Activated T-cell treated with anti-CD3 and anti-CD28 coated beads for 24 hours (primary cell): ENCODE measurements at places on chromosomes 1 and 21.
A peak's percentile ranks its signal among the peaks of the same experiment; 100 is the strongest.

DNA sequence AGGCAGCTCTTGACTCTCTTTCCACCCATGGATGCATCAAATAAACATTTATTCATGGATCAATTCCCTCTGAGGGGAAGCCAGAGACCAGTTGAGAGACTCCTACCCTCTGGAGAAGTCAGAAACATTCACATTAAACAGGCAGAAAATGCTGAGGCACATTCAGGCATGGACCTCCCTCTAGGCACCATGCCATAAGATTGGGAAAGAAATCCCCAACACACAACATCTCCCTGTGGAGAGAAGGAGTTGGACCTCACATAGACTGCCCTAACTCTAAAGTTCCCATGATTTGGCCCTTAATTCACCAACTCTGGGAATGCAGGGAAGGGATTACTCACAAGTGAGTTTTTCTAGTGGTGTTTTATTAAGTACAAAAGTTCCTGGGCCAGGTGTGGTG, 415.3 kb upstream of the C1orf87 start:
- DNase-seq, result no peak

DNA sequence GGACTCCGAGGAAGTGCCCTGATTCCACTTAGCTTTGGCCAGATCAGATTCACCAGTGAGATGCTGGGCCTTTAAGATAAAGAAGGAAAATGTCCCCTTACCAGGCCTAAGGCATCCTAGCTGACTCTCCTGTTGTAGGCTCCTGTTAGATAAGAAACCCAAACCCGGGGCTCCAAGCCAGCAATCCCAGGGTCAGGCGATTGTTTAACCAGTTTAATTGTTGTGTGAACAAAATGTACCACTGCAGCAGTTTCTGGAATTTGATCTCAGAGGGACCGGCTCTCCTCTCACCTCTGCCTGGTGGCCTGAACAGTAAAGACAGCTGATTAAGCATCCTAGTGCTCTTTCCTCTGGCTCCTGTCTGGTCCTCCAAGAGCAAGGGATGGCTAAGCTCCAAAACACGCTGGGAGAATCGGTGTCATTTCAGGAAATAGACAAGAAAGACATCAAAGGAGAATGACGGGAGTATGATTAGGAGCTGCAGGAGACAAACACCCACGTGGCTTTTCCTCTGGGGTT, 9.3 kb upstream of the KLHDC8A start:
- no peak for DNase-seq

DNA sequence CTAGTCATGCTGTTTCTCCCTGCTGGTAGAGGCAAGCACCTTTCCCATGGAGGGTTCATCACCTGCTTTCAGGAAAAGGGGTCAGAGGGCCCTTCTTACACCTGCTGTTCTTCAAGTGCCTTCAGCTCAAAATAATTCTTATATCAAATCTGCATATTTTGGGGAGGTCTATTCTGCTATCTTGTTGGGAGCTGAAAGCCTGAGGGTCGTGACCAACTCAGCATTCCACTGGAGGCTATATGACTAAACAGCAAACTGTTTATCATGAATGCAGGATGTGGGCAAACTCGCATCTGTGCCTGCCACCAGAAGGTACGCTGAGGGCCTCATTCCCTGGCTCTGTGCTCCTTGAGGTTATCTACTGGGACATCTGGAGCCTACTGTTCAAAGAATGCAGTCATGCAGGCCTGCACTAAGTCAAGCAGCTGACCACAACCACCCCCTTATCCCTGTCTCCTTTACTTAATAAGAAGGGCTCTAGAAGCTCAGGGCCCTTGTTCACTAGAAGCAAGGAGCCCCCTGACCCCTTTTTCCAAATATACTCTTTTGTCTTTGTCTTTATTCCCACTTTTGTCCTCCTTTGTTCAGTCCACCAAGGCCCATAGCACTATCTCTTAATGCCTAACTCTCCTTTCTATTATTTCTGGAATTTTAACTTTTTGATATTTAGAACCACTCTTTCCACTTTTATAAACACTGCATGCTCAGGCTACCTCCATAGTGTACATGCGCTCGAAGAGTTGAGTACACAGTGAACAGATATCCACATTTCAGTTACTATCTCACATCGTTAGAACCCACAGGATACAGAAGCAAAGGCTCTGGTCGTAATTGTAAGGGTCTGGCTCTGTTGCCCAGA, 4.5 kb upstream of the TRIM17 start:
- DNase-seq, result no peak

- DNase-seq, result no peak
These were observed 5.8 kb downstream of the TRIM58 start for GRCh38 chr1:247862756-247863155.

- peak; percentile 67 for DNase-seq
These were observed at the start of gene EVA1C for GRCh38 chr21:32412162-32413014. Gene EVA1C, plus strand, starts transcription at chr21:32412706. Its CDS starts 148 bp downstream, at chr21:32412854.

DNA sequence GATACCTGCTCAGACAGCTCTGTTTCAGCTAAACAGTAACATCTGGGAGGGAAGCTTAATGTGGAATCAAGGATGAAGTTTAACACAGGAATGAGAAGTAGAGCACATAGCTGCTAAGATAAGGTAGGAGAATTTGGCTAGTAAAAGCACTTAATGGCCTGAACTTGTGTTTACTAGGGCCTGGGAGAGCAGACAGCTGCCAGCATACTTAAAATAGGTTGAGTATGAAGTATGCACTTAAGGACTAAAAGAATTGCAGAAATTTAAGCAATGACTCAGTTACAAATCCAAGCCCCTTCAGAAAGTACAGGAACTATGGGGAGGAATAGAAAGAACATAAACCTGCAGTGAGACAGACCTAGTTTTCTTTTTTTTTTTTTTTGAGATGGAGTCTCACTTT, 53.0 kb downstream of the BACH1 start:
- no peak for DNase-seq

- no peak for DNase-seq
These were observed 66.9 kb downstream of the TRABD2B start for GRCh38 chr1:47930210-47930840.

DNA sequence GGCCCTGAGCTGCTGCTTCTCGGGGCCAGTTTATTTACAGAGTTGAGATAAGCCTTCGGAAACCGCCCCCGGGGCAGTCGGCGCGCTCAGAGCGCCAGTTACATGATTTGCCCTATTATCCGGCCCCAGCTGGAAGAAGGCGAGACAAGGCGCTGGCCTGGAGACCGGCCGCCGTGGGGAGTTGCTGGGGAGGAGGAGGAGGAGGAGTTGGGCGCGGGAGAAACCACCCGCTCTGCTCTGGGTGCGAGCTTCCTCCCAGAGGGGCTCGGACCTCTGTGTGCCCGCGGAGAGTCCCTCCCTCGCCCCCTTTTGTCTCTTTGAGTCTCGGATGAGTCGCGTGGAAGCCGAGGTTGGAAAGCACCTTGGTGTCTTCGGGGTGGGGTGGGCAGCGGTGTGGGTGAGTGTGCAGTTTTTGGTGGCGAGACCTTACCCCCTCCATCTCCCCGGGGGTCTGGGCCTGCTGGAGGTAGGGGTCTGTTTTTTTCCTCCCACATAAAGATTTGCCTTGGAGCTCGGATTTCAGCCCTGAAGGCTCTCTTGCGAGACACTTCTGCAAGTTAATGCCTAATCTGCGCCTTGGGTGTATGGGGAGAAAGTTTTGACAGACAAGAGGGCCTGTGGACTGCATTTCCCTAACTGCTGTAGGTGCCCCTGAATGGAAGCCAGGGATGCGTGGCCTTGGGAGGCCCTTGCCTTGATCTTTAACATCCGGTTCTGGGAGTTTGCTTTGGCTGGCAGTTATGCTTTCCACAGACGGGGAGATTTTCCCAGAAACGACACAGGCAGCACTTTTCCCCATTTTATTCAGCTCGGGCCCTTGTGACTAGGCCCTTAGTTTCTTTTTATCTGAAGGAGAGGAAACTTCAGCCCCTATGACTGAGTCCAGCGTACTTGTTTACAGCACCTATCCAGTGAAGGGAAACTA, 80.0 kb downstream of the NDUFS5 start:
- peak; percentile 11 for DNase-seq

GRCh38 chr1:23424293-23425192, at the start of gene TCEA3:
Gene TCEA3, minus strand, starts transcription at chr1:23424748. Its CDS starts 115 bp downstream, at chr1:23424633.
- DNase-seq, result no peak

GRCh38 chr1:239537795-239538194, 151.4 kb downstream of the CHRM3 start:
- DNase-seq, result no peak

- DNase-seq, result no peak
These were observed 106.4 kb upstream of the BCL9 start for GRCh38 chr1:147434921-147435320.

GRCh38 chr1:153058826-153059784, 1.8 kb upstream of the SPRR2A start:
- DNase-seq, result no peak

- no peak for DNase-seq
These were observed 413.3 kb upstream of the ZRANB2 start for GRCh38 chr1:71494163-71494562.

GRCh38 chr1:235863699-235864093, 3.0 kb downstream of the LYST start:
- DNase-seq, result no peak

- DNase-seq, result no peak
These were observed 586 bp downstream of the CHI3L2 start for GRCh38 chr1:111227851-111228747.

GRCh38 chr1:54986533-54986932, 6.1 kb downstream of the TMEM61 start:
- DNase-seq, result no peak

DNA sequence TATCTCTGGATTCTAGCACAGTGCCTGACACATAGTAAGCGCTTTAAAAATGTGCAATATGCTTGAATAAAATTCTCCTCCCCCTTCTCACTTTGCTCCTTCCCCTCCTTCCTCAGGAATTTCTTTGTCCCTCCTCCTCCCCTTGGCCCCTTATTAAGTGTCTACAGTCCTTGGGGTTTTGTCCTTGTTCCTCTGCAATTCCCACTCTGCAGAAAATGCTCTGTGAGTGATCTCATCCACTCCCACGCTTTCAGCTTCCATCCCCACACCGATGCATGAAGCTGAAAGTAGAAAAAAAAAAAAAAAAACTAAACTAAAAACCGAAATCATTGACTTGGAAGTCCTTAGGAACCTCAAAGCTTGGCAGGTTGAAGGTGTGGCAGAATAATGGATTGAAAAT, 273.6 kb downstream of the RRAGC start:
- no peak for DNase-seq

GRCh38 chr1:54888080-54888733, 1.2 kb upstream of the DHCR24 start:
- DNase-seq, result no peak

DNA sequence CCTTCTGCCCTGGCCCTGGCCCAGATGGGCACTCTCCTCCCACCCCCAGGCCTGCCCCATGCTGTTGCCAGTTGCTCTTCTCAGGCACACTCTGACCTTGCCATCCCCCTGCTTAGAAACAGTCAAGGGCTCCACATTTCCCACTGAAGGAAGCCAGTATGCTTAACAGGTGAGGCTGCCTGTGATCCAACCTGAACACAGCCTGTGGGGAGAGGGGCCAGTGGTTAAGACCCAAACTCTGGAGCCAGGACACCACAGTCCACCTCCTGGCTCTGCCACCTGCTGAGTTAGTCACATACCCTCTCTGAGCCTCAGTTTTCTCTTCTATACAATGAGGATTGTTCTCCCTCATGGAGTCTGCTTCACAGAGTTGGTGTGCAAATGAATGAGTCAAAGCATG, 526.9 kb downstream of the MATN1 start:
- DNase-seq, result no peak

DNA sequence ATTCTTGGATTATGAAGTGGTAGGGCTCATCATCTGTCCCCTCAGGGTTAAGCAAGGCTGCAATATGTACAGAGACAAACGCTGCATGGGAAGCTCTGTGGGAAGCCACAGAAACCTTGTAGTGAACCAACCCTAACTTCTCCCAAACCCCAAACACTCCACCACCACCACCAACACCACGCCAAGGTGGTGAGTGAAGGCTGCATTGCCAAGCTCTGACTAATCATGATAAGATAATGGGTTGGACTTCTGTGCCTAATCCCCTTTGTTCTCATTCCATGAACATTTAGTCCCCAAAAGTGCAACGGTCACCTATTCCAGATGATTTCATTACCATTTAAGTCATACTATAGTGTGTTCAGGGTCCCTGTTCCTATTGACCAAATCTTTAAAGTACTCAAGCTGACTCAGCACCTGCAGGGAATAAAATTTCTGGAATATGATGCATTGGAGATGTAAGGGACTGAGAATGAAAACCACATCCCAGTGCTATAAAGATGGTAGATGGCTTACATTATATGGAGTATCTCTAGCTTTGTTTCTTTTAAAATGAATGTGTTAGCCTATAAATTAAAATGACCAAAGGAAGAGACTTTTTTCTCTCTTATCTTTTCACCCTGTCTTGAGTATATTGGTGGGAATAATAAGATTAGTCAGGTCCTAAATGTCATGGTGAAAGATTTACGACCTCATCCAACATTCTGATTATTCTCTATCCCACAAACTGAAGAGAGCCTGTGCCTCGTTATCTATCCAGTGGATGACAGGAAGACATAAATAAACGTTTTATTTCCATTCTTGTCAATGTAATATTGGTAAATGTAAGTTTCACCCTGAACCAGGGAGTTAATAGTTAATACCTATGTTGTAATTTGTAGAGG, 22.6 kb upstream of the PLD5 start:
- DNase-seq, result no peak
